ENCODE measurements at places on chromosomes 1 and 21. TPM values are rescaled to one million over a fixed set of nuclear protein-coding genes. Genes with fewer than 3 reads are reported as not detected.

The CRNN gene
- not detected for total RNA-seq

- no peak for DNase-seq
These were observed 65.5 kb downstream of the ERI3 start for GRCh38 chr1:44289530-44289929.

DNA sequence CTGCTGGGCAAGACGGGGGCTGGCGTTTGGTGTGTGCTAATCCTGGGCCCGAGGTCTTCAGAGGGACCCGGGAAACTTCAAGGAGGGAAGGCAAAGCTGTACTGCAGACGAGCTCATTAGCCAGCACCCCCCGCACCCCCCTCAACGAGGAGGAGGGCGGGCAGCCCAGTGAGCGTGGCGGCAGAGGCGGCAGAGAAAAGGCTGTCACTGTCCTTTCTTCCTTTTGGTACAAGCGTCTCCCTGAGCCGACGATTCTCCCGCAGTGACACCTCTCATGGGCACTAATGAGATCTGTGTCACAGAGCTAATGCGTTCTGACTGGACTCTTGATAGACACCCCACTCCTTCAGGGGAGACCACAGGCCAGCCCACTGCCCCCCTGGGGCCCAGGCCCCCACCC, 29.5 kb downstream of the DMAP1 start:
- no peak for DNase-seq

- peak; percentile 16 for DNase-seq
These were observed 106.7 kb downstream of the FAF1 start for GRCh38 chr1:50853325-50853724.

GRCh38 chr1:38138498-38139233, 92.1 kb upstream of the POU3F1 start:
- DNase-seq, result peak; percentile 90

DNA sequence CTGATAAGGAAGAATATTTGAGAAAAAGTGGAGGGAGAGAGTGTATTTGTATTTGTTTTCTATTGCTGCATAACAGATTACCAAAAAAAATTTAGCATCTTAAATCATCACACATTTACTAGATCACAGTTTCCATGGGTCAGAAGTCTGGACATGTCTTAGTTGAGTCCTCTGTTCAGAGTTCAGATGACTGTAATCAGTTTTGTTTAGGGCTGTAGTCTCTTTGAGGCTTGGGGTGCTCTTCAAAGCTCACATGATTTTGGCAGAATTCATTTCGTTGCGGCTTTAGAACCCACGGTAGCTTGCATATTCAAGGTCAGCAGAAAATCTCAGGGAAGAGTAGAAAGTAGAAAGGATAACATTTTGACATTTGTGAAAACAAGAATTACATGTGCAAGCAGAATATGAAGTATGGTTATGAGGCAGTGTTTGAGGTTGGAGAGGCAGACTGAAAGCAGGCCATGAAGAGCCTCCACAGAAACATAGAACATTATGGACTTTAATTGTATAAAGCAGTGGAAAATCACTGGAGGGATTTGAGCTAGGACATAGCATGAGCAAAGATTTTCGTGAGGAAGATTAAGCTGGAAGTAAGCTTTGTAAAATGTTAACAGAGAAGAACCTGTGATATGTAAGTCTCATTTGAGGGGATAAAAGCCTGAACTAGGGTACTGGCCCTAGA, 110.6 kb upstream of the GPR52 start:
- DNase-seq, result no peak

DNA sequence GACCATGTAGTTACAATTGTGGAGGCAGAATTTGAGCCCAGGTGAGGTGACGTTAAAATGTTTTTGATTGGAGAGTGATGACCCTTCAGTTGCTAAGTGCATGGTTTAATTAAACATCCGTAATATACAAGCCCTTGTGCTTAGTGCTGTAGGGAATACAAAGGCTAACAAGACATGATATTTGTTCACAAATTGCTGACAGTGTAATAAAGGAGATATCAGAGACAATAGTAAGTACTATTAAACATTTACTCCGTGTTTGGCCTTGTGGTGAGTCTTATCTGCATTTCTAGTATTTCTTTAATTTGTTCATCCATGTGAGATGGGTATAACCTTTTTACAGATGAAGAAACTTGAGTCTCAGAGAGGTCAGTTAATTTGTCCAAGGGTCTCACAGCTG, 37.9 kb downstream of the RLF start:
- DNase-seq, result no peak

DNA sequence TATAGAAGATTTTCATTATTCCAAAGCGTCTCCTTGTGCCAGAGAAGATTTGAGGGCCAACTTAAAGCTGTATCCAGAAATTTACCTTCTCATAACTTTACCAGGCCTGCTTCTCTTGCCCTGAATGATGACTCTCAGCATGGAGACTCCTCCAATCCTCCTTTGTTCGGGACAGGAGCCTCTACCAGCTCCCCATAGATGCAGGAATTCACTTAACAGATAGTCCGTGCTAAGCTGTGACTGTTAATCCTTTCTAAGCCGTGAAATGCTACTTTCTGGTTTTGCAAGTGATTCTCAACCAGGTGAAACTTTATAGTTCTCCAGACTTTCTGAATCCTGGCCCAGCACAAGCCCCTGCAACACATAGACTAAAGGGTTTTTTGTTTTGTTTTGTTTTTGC, 31.8 kb upstream of the KCND3 start:
- no peak for DNase-seq
